ENCODE measurements at places on chromosomes 4 and X. TPM values are rescaled to one million over a fixed set of nuclear protein-coding genes. Genes with fewer than 3 reads are reported as not detected.

Gene FRAS1
- 77.0 TPM for total RNA-seq

GRCh38 chr4:21415728-21416127 lies 532.8 kb downstream of the KCNIP4 start:
- peaks cover 4% of the 10 kb centered on the region for H3K27me3 ChIP-seq
- no peak overlapping the region for H3K4me3 ChIP-seq
- no peak overlapping the region for H3K27ac ChIP-seq
- H3K36me3 ChIP-seq = no peaks in the 10 kb centered on the region

- H3K4me3 ChIP-seq = no peak overlapping the region
- no peak for DNase-seq
- H3K36me3 ChIP-seq = no peaks in the 10 kb centered on the region
- H3K27me3 ChIP-seq = no peaks in the 10 kb centered on the region
- peaks cover 4% of the 10 kb centered on the region for H3K4me1 ChIP-seq
Observed at GRCh38 chr4:76001700-76002099, 5.6 kb downstream of the CXCL9 start.

DNA sequence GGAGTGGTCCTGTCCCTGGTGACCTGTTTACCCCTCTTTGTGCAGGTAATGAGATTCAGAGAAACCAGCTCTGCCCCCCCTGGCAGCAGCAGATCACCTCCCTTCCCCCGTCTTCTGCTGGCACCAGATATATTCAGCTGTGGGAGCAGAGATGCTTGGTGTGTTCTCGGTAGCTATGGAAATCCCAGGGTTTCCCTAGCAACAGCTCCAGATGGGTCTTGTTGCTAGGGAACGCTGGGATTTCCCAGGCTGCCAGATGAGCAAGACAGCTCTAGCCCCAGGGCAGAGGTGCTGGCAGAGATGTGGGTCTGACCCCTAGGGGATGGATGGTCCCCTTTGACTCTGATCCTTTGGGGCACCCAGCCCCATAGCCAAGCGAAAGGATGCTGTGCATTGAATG lies 20.2 kb downstream of the CETN2 start:
- no peak overlapping the region for H3K4me3 ChIP-seq
- no peaks in the 10 kb centered on the region for H3K36me3 ChIP-seq
- DNase-seq = no peak
- no peaks in the 10 kb centered on the region for H3K4me1 ChIP-seq
- no peak overlapping the region for H3K27ac ChIP-seq

GRCh38 chr4:183182873-183183725 lies 84.0 kb downstream of the WWC2 start:
- peak; percentile 96 for DNase-seq
- H3K27ac ChIP-seq = peak overlapping the region; percentile 62
- peaks cover 20% of the 10 kb centered on the region for H3K36me3 ChIP-seq
- peaks cover 23% of the 10 kb centered on the region for H3K4me1 ChIP-seq
- peak overlapping the region; percentile 60 for H3K4me3 ChIP-seq
- H3K27me3 ChIP-seq = no peaks in the 10 kb centered on the region

Gene HTATSF1
- 64.2 TPM for total RNA-seq

- no peak for DNase-seq
- H3K4me1 ChIP-seq = no peaks in the 10 kb centered on the region
- H3K27me3 ChIP-seq = no peaks in the 10 kb centered on the region
- H3K27ac ChIP-seq = peak overlapping the region; percentile 41
- no peaks in the 10 kb centered on the region for H3K36me3 ChIP-seq
Observed at GRCh38 chr4:61239250-61239649, 39.1 kb downstream of the ADGRL3 start.

GRCh38 chrX:96776966-96777365 lies 92.3 kb downstream of the DIAPH2 start:
- H3K27ac ChIP-seq = no peak overlapping the region
- no peaks in the 10 kb centered on the region for H3K4me1 ChIP-seq
- DNase-seq = no peak
- no peaks in the 10 kb centered on the region for H3K27me3 ChIP-seq

DNA sequence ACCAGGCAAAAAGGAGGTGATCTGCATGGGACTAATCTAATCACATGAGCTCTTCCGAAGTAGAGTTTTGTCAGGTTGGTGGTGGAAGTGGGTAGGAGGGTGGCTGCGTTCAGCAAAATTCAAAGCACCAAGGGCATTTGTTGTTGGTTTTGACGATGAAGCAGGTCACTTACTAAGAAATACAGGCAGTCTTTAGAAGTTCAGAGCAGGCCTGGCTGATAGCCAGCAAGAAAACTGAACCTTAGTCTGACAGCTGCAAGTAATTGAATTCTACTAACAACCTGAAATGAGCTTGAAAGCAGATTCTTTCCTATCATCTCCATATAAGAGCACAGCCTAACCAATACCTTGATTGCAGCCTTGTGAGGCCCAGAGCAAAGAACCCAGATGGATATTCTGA lies 505.8 kb downstream of the KLHL13 start:
- H3K4me1 ChIP-seq = no peaks in the 10 kb centered on the region
- H3K36me3 ChIP-seq = no peaks in the 10 kb centered on the region
- no peak overlapping the region for H3K27ac ChIP-seq
- H3K4me3 ChIP-seq = no peak overlapping the region
- no peaks in the 10 kb centered on the region for H3K27me3 ChIP-seq

DNA sequence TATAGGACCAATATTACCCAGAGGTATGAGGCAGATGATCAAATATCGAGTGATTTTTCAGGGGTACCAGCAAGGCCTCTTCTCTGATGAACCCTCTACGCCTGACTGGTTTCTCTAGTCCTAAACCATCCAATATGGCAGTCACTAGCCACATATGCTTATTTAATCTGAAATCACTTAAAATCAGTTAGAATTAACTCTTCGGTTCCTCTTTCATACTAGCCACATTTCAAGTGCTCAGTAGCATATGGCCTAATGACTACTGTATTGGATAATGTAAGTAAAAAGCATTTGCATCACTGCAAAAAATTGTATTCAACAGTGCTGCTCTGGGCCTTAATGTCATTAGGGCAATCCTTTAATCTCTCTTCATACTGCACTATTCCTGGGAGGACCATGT lies 4.4 kb upstream of the APBB2 start:
- no peaks in the 10 kb centered on the region for H3K27me3 ChIP-seq
- no peak overlapping the region for H3K27ac ChIP-seq
- no peak overlapping the region for H3K4me3 ChIP-seq
- H3K4me1 ChIP-seq = peaks cover 3% of the 10 kb centered on the region

Data from endodermal cell (in vitro differentiated cells).